Pericardium fibroblast (primary cell): ENCODE measurements at places on chromosomes 6 and 20. TPM values are rescaled to one million over a fixed set of nuclear protein-coding genes. Genes with fewer than 3 reads are reported as not detected.

Gene NHSL1
- total RNA-seq: 16.5 and 19.7 TPM in 2 replicates

Gene GGTLC1
- total RNA-seq: not detected in 2 replicates

Gene CLPSL1
- not detected in 2 replicates for total RNA-seq

Gene TCP11
- not detected in 2 replicates for total RNA-seq

Gene ADGRF5
- total RNA-seq: 0.23 and 3.0 TPM in 2 replicates

Gene RAMACL
- total RNA-seq: 0.17 and 0.23 TPM in 2 replicates

Gene RPL10A
- total RNA-seq: 1,925 and 2,821 TPM in 2 replicates

Gene FAXC
- 0.26 and 0.58 TPM in 2 replicates for total RNA-seq

Gene MCM8
- 2.6 and 3.7 TPM in 2 replicates for total RNA-seq

Gene PSORS1C1
- total RNA-seq: 0.82 and 16.1 TPM in 2 replicates

Gene GPX5
- total RNA-seq: not detected in 2 replicates

Gene IL17F
- not detected in 2 replicates for total RNA-seq

Gene SRSF12
- 0.51 and 0.58 TPM in 2 replicates for total RNA-seq

Gene RNF5
- total RNA-seq: 23.2 and 53.2 TPM in 2 replicates

Gene RAET1L
- total RNA-seq: not detected in 2 replicates

Gene SIRPB1
- total RNA-seq: 0.77 and 1.9 TPM in 2 replicates

Gene BIRC7
- not detected in 2 replicates for total RNA-seq

Gene GPX6
- total RNA-seq: not detected in 2 replicates
